ENCODE measurements at places on chromosomes 4 and X.

DNA sequence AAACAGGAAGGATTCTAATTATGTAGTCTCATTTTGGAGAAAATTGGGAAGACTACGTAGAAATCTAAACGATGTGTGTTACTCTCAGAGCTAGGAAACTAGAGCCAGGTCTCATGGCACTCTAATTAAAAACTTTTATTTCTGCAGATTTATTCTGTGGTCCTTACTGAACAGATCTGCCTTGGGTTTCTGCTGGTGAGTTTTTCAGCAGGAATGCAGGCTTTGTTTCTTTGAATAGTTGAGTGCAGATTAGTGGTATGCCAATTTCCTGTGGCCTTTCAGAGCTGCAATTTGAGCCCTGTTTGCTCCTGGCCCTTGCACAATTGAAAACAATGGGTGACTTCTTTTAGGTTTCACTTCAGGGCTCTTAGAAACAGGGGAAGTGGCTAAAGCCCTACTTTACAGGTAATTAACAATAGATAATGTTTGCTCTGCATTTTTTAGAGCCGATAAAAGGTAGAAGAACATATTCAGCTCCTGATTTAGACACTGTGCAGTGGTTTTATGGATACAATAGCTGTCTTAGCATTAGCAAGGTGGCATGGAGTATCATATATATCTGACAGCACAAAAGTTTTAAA, 21.8 kb downstream of the SPRY1 start:
- peak; percentile 93 for DNase-seq

GRCh38 chr4:144985531-144985930, 112.5 kb downstream of the ANAPC10 start:
- DNase-seq, result no peak

GRCh38 chr4:7708981-7709380, 230.7 kb downstream of the AFAP1 start:
- DNase-seq, result no peak

GRCh38 chrX:41868392-41868977, 54.9 kb downstream of the CASK start:
- DNase-seq, result no peak

DNA sequence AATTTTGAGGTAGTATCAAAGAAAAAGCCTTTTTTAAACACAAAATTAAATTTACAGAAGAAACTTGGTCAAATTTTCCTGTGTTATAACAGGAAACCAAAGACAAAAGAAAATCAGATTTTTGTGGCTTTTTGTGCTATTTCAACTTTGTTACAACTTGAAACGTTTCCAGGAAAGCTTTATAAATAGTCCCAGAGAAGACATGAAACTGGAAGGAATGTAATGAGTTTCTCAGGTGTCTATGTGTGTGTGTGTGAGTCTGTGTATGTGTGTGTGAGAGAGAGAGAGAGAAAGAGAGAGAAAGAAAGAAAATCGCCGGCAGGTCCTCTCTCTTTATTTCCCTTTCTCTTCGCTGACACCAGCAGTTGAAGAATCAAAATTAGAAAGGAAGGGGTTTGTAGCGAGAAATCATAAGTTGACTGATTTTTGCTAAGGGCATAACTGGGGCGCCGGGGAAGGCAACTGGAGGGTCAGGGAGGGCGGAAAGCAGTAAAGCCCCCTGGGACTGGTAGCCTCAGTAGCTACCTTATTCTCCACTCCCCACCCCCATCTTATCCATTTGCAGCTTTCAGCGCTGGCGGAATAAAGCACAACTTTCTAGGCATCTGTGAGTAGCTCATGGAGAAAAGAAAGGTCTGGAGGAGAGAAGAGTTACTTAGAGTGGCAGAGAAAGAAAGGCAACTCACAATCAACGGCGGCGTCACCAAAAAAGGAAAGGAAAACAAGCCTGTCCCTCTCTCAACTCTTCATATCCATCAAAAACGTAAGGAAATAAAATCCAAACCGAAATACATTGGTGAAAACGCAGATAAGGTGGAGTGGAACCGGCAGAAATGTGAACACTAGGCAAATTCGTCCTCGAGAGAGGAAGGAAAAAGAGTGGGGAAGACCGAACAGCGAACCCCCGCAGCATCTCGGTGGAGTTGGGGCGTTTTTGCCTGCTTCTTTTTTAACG, 1.3 kb downstream of the TMEM47 start:
- peak; percentile 15 for DNase-seq

DNA sequence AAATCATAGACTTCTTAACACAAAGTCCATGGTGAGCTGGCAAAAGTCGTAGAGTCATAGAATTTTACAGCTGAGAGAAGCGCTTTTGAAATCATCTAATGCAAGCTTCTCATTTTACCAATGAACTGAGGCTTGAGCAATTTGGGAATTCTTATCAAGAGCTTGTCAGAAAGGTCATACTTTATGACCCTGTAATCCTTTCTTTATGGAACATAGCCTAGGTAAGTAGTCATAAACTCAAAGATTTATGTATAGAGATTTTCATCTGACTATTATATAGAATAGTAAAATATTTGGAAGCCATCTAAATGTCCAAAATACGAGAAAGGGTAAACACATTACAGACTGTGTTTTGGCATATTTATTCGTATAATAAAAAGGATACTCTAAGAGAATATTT, 563.5 kb downstream of the PCDH7 start:
- no peak for DNase-seq

- DNase-seq, result no peak
Measured at GRCh38 chr4:94208266-94208665, 601 bp downstream of the SMARCAD1 start.

- no peak for DNase-seq
Measured at GRCh38 chr4:20043991-20044390, 207.7 kb upstream of the SLIT2 start.

- DNase-seq, result no peak
Measured at GRCh38 chr4:74447636-74448233, 2.8 kb downstream of the AREG start.

GRCh38 chr4:115418635-115419396, 305.4 kb upstream of the NDST4 start:
- DNase-seq, result no peak

DNA sequence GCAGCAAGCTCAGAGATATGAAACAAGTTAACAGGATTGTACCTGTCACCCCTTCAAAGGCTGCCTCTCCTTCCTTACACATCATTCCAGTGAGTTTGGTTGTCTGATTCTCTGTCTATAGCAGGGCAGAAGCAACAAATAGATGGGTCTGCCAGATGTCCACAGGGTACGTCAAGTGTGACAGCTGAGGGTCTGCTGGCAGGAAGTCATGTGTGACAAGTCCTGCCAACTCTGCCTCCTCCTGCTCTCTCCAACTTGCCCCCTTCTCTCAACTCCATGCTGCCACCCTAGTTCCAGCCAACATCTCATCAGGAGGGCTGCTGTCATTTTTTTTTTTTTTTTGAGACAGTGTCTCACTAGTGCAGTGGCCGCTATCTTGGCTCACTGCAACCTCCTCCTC, 109.2 kb downstream of the NSUN7 start:
- no peak for DNase-seq

GRCh38 chr4:83024233-83024632, 10.8 kb upstream of the COPS4 start:
- DNase-seq, result no peak

DNA sequence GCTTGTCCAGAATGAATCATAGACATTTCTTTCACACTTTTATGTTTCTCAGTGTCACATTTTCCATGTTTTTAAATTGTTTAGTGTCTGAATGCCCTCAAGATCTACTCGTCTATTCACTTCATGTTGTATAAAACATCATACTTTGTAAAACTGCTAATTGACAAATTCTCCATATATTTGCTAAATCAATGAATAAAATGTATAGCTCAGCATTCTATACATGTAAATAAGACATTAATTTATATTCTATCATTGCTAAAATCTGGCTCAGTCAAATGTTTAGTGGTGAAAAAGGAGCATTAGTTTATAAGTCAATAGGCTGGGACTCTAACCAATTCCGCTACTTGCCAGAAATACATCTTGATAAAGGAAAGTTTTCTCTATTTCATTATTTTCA, 379.6 kb downstream of the NAF1 start:
- DNase-seq, result no peak

GRCh38 chr4:85611661-85612060, 136.7 kb downstream of the ARHGAP24 start:
- DNase-seq, result peak; percentile 19

DNA sequence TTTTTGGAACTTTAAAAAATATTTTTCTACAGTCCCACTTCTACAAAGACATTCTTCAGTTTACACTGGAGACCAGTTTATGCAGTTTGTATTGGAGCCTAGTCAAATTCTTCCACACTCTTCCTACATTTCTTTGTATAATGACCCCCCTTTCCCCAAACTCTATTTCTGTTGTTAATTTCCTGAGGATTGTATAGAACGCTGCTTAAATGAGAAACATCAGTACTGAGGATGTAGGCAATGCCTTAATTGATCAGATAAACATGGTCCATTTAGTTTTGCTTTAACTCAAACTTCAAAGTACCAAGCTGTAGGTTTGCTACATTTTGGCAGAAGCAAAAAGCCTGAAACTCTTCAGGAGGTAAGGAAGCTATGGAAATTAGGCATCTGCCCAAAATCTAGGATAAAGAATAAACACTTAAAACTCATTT, 155.5 kb downstream of the SLC7A11 start:
- DNase-seq, result no peak

- DNase-seq, result no peak
Measured at GRCh38 chr4:2698504-2698903, 57.6 kb downstream of the TNIP2 start.

DNA sequence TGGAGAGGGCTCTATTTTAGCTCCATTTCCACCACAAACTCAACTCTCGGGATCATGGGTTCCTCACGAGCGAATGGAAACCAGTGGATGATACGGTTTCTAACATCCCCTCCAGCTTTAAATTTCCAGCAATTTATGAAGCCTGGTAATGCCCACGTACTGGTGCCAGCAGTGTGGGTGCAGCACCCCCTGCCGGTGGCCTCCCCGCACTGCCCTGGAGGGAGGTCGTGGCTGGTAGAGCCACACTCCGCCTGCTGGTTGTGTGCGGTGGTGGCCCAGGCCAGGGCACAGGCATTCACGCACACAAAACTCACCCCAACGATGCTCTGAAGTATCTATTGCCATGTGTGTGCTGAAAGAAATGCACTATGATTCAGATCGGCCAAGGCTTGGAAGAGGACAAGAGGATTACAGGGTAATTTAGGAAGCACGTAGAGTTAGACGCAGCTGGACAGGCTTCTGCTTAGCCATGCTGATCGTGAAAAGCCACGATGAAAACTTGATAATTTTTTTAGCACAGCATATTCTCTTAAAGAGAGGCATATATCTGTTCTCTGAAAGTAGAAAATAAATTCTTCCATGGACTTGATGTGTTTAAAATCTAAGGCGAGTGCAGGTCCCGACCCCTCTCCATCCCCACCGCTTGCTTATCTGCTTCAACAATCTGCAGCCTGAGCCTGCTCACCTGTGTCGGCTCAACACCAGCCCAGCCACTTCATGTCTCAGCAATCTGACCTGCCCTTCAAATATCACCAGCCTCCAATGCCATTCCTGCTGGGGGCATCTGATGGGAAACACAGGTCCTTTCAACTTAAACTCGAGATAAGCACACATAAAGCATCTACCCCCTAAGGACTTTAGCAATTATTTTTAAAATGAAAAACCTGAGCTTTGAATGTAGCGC, 59.1 kb downstream of the SCD5 start:
- no peak for DNase-seq

- no peak for DNase-seq
Measured at GRCh38 chr4:40984051-40984450, 230.3 kb downstream of the APBB2 start.

DNA sequence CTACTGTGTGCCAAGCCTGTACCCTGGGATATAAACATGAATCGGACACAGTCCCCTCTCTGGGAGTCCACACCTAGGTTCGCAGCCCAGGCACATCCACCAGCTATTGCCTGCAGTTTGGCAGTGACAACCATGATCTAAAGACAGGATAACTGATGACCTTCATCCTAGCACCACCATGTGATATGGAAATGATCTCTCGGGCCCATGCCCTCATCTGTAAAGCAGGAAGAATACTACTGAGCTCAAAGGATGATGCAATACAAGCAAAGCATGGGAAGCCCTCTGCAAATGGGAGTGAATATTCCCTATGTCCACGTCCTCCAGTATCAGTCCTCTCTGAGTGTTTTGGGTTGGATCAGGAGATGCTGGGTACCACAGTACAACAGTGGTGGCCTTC, 80.9 kb upstream of the MSX1 start:
- DNase-seq, result no peak

GRCh38 chr4:14920237-14920636, 82.0 kb upstream of the CPEB2 start:
- no peak for DNase-seq

GRCh38 chr4:1472148-1472797, 66.0 kb upstream of the NKX1-1 start:
- DNase-seq, result no peak

DNA sequence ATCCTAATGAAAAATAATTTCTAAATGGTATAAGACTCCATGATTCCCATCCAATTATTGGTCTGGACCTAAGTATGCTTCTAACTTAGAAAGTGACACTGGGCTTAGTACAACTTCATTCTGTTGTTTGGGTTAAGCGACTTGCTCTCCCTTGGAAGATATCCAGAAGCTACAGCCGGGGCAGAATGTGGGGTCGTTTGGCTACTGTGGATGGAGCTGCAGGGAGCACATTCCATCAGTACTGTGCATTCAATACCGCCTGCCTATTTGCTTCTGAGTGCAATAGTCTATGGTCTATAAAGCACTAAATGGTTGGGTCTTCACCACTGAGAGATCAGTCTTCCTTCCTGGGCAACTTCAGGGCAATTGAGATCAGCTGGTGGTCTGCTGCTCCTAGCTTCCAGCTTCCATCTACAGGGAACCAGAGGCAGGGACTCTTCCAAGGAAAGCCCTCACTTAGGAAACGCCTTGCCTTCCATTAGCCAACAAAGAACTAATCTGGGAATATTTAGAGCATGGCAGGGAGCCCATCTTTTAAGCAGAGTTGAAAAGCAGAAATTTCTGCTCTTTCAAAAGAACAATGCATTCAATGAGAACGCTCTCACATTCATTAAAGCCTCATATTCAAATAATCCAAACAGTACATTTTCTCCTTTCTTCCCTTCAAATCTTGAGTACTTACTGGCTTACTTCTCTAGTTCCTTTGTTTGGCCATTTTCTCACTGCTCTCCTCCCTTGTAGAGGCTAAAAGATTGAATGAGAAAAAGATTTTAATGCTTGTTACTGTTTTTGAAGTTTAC, 1049.9 kb upstream of the TENM3 start:
- DNase-seq, result no peak

DNA sequence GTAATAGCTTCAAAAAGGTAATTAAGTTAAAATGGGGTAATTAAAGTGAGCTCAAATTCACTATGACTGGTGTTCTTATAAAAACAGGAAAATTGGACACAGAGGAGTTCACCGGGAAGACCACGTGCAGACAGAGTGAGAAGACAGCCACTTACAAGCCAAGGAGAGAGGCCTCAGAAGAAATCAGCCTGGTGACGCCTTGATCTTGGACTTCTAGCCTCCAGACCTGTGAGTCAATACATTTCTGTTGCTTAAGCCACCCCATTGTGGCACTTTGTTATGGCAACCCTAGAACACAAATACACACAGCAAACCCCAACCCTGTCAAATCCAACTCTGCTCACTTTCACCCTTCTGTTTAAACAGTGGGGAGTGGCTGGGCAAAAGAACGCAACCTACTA, 4.1 kb upstream of the CD38 start:
- DNase-seq, result peak; percentile 38

Data from mammary epithelial cell (primary cell).